ENCODE measurements at places on chromosomes 6 and 20. TPM values are rescaled to one million over a fixed set of nuclear protein-coding genes. Genes with fewer than 3 reads are reported as not detected.

Gene FUCA2
- polyA plus RNA-seq, result 37.8 TPM

Gene SOD2
- 208 TPM for polyA plus RNA-seq

Gene LPIN3
- polyA plus RNA-seq, result 1.8 TPM

Gene GSS
- polyA plus RNA-seq, result 120 TPM

Gene C20orf144
- 0.10 TPM for polyA plus RNA-seq

Gene KHDC1L
- polyA plus RNA-seq, result not detected

Gene RWDD2A
- polyA plus RNA-seq, result 7.3 TPM

Gene SRSF6
- 185 TPM for polyA plus RNA-seq

Gene OR12D3
- polyA plus RNA-seq, result not detected

Measured in adrenal gland (tissue), 19 donors.